Retina (tissue), 1 donor: ENCODE measurements at places on chromosomes 7 and 10.

- no peak for DNase-seq
These were observed 65.2 kb upstream of the OGDHL start for GRCh38 chr10:49827297-49827696.

DNA sequence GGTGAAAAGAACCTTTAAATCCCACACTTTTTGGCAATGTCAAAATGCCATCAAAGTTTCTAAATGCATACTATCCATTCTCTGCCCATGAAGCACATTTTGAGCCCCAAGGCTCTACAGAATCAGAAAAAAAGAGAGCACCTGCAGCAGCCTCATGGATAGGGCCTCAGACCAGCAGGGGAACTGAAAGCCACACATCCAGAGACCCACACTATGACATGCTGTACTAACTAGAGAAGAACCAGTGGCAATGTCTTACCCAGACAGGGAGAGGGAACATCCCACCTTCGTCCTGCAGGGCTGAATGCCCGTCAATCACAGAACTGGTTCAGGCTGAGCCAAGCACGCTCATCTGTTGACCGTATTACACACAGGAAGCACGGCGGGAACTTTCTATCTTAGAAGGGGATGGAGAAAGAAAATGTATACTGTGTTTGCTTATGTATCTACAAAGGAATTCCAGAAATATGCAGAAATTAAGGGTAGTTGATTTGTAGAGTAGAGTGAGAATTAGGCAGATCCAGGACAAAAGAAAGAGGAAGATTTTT is 237.2 kb downstream of the GLI3 start:
- no peak for DNase-seq

DNA sequence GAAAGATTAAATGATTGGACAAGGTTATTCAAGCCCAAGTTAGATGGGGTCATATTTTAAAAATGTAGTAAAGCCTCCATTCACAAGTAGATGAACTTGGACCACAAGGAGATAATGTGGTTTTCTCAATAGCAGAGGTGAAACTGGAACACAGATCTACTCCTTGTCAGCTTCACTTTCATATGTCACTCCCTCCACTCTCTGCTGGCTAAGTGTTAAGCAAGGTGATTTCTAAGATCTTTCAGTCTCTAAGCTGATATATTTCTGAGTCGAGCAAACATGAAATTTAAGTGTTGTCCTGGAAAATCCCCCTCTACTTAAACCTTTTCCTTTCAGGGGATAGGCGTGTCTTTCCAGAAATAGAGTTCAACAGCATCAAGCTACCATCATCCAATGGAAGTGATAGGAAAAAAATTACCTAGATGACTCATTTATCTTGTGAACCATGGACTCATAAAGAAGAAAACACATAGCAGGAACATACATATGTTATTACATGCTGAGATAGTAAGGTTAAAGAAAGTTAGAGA is 275.0 kb downstream of the PTEN start:
- no peak for DNase-seq

- no peak for DNase-seq
These were observed 162.9 kb upstream of the TCERG1L start for GRCh38 chr10:131474416-131474815.

GRCh38 chr10:1706711-1707110 is 30.6 kb downstream of the ADARB2 start:
- no peak for DNase-seq

DNA sequence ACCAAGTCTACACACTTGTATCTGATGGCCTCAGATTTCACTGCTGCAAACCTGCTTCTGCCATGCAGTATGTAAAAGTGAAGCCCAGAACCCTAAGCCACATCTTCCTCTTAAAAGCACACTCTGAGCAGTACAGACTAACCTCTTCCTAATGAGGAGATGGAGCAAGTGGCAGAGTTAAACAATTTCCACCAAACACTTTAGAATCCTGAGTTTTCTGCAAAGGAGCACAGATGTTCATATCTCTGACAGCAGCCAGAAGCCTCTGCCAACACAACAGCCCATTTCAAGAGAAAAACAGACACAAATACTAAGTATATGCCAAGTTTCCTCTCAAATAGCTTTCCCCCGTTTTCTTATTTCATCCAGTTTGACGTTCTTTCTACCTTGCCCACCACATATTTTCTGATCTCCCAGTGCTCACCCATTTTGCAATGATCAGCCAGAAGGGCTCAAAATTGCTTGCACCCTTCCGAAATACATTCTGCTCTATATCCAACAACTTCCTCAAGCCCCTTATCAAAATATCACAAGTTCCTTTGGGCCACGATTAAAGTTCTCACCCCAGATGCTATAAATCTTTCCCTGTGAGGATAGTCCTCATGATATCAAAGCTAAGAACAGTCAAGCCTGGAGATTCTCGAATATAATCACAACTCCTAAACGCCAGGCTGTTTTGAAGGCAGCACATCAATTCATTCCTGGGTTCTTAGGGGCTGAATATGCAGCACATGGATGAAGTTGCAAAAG is 27.5 kb downstream of the ELMO1 start:
- DNase-seq: no peak

DNA sequence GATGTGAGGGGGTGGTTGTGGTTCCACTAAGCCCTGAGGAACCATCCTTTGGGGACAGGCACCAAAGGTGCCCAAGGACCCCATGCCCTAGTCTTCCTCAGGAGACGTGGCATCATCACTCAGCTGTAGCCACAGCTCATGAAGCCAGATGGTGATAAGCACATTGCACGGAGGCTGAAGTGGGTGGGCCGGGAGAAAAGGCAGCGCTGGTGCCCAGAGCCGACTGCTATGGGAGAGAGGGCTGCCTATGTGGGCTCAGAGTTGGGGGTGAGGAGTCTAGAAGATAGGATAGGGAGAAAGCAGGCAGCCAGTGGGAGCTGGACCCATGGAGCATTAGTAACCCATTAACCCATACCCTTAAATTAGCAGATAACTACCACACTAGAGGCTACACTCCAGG is 325.3 kb downstream of the RPS24 start:
- no peak for DNase-seq

DNA sequence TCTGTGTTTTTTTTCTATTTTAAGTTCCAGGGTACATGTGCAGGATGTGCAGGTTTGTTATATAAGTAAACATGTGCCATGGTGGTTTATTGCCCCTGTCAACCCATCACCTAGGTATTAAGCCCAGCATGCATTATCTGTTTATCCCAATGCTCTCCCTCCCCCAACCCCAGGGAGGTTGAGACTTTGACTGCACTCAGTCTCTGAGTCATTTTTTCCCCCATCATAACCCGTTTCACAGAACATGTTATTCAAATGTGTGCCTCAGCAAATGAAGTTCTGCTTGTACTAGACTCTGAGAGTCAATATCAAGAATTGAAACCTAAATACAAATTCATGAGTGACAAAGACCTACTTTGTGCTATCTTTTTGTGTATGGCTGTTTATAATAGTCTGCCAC is 70.0 kb upstream of the CYP26C1 start:
- DNase-seq: no peak

DNA sequence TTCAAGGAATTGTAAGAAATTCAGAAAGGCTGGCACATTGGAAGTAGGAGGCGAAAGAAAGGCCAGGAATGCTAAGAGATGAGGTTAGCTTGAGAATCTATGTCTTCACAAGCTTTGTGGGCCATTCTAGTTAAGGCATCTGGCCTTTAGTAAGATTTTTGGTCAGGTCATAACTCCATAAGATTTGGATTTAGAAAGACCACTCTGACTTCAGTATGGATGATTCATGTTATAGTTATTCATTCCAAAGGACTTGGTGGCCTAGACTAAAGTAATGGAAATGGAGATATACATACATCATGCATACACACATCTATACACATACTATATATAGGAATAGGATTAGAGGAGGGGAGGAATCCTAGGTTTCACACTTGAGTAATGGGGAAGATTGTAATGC is 77.5 kb downstream of the SEPTIN7 start:
- DNase-seq: no peak

DNA sequence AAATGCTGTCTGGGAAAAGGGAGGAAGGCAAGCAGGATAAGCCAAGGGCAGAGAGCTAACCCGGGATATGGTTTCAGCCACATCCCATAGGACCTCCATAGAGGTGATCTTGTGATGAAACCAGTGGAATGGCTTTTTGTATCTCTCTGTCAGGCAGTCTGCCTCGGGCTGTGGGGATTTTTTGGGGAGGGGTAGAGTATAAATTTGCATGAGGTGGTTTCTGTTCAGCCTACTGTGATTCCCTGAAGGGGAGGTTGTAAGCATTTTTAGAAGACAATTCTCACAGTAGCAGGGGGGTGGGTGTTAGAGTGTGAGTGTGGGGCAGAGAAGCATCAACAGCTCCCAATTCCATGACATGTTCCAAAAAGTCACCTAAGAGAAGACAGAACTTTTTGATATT is 11.8 kb downstream of the OR9A2 start:
- no peak for DNase-seq

DNA sequence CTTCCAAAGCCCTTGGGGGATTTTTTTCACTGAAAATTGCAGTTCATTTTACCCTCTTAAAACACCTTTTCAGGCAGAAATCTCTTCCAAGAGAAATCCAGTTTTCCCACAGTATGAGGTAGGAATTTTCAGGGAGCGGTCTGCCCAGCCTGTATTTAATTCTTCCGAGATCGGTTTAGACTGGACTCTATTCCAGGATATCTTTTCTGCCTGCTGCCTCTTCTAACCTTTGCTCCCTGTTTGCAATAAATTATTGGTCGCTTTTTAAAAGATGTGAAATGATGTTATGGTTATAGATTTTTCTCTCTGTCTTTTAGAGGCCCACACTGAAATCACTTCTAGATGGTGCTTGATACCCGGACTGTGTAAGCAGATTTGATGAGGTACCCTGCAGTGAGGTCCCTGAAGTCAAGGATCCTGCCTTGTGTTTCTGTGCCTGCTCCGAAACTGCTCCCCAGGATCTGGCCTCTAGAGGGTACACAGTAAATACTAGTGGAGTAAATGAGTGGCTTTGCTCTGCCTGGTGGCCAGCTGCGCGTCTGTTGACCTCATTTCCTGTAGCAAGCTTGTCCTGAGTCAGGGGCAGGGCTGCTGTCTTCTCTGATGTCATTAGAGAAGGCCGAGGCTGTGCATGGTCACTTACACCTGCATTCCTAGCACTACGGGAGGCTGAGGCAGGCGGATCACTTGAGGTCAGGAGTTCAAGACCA is 191.6 kb downstream of the FANK1 start:
- DNase-seq: peak; percentile 45

GRCh38 chr7:101243646-101244374 is 1.1 kb downstream of the FIS1 start:
- DNase-seq: no peak

- no peak for DNase-seq
These were observed 2.1 kb upstream of the ZNF117 start for GRCh38 chr7:64992971-64993370.

- peak; percentile 90 for DNase-seq
These were observed 14.6 kb upstream of the FKBP9 start for GRCh38 chr7:32942415-32943251.

- no peak for DNase-seq
These were observed 11.3 kb upstream of the AKR1C2 start for GRCh38 chr10:5014936-5015335.

DNA sequence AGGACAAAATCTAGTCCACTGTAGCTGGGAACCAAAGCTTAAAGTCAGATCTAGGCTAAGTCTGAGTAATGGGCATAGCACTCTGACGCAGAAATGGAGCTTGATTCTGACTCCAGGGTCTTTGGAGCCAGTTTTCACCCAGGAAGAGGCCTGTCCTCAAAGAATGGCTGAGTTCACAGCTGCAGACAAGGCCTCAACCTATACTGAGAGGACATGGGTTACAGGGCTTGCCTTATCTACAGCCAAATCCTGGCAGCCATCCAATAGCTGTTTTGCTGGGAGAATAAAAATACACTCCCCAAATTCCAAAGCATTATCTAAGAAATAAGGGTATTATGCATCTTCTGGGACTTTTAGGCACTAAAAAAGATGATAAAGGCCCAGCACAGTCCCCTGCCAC is 154.8 kb downstream of the RAPGEF5 start:
- DNase-seq: no peak

GRCh38 chr7:48389977-48390376 is 218.7 kb downstream of the ABCA13 start:
- no peak for DNase-seq

DNA sequence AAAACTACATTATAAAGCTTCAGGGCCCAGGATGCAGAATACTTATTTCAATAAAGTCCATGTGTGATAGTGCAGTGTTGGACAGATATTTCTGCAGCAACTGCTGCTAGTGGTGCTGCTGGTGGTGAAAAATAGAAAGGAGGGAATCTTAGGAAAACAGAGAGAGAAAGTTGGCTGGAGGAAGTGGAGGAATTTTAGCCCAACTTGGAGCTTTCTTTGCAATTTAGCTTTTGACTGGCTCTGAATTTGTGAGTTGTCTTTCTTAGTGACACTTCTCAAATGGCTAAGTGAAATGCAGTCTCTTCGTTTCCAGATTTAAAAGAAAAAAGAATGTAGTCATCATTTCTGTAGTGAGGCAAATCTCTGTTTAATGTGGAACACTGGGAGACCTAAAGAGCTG is 45.4 kb downstream of the GPR158 start:
- DNase-seq: no peak

DNA sequence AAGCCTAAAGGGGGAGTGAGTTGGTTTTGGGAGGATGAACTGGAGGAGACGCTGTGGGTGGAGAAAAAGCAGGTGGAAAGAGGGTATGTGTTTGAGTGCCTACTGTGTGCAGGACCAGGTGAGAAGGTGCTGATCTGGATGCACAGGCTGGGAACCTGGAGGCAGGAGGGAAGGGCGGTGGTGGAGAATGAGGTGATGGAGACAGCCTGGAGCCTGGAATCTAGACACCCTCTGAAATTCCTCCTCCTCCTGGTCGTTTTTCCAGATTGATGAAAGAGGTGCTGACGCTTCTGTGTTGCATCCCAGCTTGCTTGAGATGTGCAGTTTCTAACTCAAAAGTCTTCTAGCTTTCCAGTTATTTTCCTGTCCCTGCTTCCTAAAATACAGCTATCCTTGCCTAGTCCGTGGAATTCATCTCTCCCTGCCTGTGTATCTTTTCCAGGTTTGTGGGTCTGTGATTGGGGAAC is 67.5 kb downstream of the LRMDA start:
- DNase-seq: no peak

GRCh38 chr10:132497063-132497680 is 40.4 kb upstream of the INPP5A start:
- DNase-seq: no peak

- no peak for DNase-seq
These were observed 62.0 kb downstream of the BBS9 start for GRCh38 chr7:33191340-33191739.

DNA sequence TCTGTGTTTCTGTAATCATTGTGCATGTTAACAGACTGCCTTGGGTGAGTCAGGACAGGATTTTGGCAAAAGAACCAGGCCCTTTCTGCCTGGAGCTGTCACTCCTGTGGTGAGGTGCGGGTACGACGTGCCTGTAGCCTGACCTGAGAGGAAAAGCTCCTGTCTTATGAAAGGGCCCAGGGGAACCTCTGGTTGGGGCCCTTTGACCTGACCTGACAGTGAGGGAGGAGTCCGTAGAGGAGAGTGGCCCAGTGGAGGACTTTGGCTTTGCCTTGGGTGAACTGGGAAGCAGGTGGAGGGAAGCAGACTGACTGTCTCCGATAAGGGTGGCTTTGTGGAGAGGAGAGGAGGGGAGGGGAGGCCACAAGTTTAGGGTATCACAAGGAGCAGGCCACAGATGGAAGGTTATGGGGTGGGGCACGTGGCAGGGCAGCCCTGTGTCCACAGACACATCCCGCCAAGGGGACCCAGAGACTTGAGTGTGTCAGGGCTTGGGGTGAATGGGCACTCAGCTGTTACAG is 6.9 kb downstream of the PFKP start:
- no peak for DNase-seq

GRCh38 chr7:82803411-82803810 is 359.3 kb downstream of the PCLO start:
- no peak for DNase-seq

GRCh38 chr10:133140417-133141143 is 19.4 kb upstream of the KNDC1 start:
- DNase-seq: no peak
